ENCODE measurements at places on chromosomes 7 and 10.

- no peak for DNase-seq
Measured at GRCh38 chr10:97858001-97858439, 8.4 kb downstream of the GOLGA7B start.

- no peak for DNase-seq
Measured at GRCh38 chr10:49010295-49010694, 70.7 kb upstream of the LRRC18 start.

- peak; percentile 42 for DNase-seq
Measured at GRCh38 chr10:19652750-19653149, 163.5 kb upstream of the PLXDC2 start.

- DNase-seq = no peak
Measured at GRCh38 chr10:35585356-35585755, 19.8 kb upstream of the GJD4 start.

GRCh38 chr7:23893942-23894891 is 184.2 kb downstream of the STK31 start:
- DNase-seq = peak; percentile 9

GRCh38 chr7:28211006-28211405 is 30.4 kb upstream of the JAZF1 start:
- DNase-seq = no peak

DNA sequence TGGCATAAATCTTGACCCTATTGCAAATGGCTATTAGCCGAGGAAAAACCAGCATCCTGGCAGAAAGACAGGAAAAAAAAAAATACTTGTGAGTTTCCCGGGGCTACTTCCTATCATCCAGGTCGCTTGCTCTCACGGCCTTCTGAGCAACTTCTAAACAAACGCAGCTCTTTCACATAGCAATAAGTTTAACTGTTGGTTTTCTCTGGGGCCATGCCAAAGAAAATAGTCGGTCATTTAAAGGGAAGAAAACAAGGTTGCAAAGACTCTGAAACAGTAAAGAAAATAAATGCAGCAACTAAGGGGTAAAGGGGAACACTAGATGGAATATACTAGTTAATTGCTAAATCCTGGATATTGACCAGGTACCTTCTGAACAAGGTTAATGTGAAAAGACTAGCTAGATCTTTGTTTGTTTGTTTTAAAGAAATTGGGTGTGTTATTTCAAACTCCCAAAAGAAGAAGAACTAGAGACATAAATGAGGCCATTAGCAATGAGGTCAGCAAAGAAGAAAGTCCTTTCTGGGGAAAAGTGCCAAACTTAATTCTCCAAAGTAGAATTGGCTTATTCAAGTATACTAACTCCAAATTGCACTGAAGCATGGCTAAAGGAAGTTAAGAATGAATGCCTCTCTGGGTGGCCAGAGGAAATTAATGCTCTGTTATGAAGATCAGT is 54.2 kb downstream of the SLC39A12 start:
- DNase-seq = peak; percentile 66

DNA sequence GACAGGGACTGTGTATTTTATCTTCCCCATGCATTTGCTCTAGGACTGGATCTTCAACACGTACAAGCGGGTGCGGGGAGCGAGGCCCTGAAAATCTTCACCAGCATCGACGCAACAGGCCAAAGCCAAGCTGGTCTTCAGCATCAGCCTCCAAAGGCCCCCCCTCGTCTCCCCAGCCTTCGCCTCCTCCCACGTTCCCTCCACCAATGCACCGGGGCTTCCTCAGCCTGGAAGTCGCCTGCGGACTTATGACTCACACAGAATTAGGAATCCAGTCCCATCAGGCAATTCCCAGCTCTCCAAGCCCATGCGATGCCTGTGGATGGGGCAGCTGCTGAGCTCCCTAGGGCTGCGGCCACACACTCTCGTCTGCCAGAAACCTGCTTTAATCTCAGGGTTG is 36.3 kb upstream of the RNF32 start:
- DNase-seq = peak; percentile 12

- DNase-seq = no peak
Measured at GRCh38 chr10:7365027-7365745, 45.6 kb downstream of the SFMBT2 start.

DNA sequence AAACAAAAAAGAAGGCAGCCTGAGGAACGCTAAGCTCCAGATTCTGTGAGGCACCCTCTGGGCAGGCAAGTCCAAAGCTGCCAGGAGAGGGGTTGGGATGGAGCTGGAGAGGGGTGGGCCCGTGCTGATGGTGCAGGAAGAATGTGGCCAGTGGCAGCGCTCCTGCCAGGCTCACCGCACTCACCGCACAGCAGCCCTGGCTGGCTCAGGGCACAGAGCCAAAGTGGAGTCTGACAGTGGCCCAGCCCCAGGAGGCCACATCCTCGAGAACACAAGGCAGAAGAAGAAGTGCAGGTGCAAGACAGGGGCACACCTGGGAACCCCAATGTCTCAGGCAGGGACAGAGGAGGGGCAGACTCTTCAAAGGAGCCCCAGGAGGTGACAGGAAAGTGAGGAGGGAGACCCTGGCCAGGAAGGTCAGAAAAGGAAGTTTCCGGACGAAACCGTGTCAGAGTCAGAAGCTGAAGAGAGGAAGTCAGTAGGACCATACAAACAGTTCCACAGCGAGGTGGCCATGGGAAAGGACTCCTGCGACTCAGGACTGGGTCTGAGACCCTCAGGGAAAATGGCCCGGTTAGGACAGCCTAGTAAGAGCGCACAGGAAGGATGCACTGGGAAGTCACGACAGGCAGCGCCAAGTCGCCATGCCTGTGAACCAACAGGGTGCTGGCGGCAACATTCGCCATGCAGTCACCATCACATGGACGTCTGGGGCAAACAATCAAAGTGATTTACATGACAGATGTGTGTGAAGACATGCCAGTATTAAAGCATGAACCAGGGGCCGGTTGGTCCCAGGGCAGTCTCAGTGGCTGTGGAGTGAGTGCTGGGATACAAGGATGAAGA is 54.4 kb downstream of the COBL start:
- no peak for DNase-seq

DNA sequence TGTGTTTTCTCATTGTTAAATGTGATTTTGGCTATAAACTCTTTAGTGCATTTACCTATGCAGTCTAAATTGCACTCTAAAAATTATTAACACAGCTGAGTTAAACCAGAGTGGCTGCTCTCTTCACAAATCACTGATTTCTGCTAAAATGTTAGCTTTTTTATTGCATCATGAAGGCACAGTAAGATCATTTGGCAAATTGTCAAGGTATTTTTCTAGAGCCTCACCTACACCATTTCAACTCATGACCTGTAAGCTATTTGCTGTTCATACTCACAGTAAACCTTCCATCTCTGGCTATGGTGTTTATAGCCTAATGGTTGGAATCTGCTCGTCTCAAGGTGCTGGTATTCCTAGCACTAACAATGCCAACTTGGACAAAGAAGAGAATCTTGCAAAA is 25.7 kb downstream of the NDUFB2 start:
- DNase-seq = no peak

DNA sequence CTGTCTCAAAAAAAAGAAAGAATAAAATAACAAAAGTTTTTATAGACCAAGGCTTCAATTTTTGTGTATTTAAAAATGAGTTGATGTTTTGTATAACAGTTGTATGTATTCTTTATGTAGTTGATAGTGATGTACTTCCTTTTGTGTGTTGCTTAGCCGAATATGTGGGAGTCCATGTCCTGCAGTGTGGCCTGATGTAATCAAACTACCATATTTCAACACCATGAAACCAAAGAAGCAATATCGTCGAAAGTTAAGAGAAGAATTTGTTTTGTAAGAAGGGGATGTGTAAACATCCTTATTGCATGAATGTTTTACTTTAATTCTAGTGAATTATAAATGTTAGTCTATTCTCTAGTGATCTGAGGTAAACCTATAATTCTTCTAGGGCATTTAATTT is 56.6 kb downstream of the MPLKIP start:
- no peak for DNase-seq

- DNase-seq = no peak
Measured at GRCh38 chr10:15864419-15864818, 4.1 kb upstream of the MINDY3 start.

GRCh38 chr7:73717025-73717807 is 2.3 kb downstream of the STX1A start:
- DNase-seq = peak; percentile 67

- DNase-seq = peak; percentile 65
Measured at GRCh38 chr10:103896225-103896624, 21.8 kb downstream of the STN1 start.

DNA sequence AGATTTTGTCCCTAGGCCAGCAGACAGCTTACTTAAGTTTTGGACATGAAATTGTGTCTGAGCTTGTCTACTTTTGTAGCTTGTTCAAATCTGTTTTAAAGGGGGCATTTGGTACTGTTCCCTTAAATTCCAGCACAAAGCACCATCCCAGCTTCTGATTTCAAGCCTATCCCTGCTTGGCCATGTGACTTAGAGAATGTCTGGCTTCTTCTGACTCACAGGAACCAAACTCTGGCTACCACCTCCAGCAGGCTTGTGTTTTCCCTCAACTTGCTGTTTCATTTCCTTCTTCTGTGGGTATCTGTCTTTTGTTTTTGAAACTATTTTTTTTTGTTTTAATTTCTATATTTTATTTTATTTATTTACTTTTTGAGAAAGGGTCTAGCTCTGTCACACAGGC is 97.9 kb upstream of the FZD8 start:
- DNase-seq = peak; percentile 56

- peak; percentile 94 for DNase-seq
Measured at GRCh38 chr10:3782451-3783315, 2.3 kb downstream of the KLF6 start.

- DNase-seq = peak; percentile 73
Measured at GRCh38 chr7:70693686-70694433, 438.1 kb upstream of the GALNT17 start.

DNA sequence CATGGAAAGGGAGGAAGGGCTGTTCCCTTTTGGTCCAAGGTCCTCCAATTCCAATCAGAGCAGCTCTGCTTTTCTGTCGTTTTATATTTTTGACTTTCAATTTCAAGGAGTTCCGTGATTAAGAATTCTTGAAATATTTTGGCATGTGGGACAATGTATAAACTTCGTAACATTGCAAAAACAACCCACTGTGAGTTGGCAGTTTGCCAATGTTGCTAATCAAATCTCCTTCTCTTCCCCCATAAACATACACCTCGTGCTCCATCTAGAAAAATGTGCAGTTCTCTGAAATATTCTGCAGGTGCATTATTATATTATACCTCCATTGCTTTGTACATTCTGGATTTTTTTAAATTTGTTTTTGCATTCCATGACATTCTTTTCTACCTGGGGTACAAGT is 49.8 kb downstream of the POU6F2 start:
- no peak for DNase-seq

DNA sequence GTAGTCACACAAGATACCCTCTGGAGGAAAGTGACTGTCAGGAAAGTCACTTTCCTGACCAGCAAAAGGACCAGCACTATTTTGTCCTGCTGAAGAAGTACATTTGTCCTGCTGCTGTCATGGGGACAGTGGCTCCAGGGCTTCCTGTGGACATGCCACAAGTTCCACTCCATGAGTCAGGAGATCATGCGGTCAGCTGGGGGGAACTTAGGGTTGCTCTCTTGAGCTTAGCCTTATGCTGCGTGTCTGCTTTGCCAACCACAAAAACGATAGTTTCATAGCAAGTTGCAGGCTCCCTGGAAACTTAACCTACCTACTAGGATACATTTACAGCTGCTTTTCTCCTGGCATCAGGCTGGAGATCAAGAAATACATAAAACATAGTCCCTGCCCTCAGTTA is 19.8 kb upstream of the ALOX5 start:
- peak; percentile 15 for DNase-seq

DNA sequence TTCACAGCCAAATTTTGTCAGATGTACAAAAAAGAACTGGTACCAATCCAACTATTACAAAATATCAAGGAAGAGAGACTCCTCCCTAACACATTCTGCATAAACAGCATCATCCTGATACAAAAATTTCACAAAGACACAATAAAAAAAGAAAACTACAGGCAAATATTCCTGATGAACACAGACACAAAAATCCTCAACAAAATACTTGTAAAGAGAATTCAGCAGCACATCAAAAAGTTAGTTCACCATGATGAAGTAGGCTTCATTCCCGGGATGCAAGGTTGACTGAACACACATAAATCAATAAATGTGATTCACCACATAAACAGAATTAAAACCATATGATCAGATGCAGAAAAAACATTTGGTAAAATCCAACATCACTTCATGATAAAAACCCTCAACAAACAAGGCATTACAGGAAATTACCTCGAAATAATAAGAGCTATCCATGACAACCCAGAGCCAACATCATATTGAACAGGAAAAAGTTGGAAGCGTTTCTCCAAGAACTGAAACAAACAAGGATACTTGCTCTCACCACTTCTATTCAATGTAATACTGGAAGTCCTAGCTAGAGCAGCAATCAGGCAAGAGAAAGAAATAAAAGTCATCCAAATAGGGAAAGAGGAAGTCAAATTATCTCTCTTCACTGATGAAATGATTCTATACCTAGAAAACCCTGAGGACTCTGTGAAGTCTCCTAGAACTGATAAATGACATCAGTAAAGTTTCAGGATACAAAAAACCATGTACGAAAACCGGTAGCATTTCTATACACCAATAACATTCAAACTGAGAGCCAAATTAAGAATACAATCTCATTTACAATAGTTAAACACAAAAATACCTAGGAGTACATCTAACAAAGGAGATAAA is 223.1 kb downstream of the REEP3 start:
- peak; percentile 73 for DNase-seq

GRCh38 chr10:129520440-129521080 is 53.5 kb downstream of the MGMT start:
- DNase-seq = no peak

- peak; percentile 57 for DNase-seq
Measured at GRCh38 chr10:91887272-91888076, 21.8 kb downstream of the FGFBP3 start.

DNA sequence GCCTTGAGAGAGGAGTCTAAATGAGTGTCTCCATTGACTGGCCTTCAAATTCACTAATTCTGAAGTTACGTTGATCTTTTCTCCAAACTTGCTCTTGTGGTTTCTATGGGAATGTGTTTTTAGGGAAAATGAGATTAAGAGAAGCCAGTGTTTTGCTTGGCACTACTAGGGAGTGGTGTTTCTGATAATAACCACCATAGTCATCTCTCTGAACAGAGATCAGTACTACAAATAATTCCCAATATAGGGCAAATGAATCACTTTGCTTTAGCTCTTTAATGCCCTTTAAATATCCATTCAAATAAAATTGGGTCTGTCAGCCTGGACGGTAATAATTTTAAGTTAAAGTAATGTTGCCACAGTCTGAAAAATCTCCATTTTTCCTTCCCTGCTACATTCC is 90.8 kb downstream of the NRF1 start:
- no peak for DNase-seq

DNA sequence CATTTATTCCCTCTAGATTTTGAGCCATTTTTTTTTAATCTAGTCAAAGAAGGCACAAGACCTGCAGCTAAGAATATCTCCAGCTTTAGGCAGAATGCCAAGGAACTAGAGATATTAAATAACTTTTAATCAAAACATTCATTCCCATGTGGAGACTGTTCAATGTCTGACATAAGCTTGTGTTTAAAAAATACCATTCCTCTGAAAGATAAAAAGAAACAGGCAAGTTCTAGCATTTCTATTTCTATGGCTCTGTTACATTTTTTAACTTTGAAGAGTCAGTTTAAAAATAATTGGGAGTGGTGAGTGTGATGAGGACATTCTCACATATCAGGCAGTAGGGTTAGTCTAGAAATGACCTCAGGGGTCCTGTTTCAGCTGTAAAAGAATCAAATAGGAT is 48.0 kb downstream of the RHOBTB1 start:
- peak; percentile 27 for DNase-seq
